ENCODE measurements at places on chromosomes 2 and 18.

GRCh38 chr2:29782087-29782486 lies 139.3 kb downstream of the ALK start:
- DNase-seq = no peak

GRCh38 chr2:222884805-222885424 lies 24.1 kb downstream of the ACSL3 start:
- DNase-seq = no peak

DNA sequence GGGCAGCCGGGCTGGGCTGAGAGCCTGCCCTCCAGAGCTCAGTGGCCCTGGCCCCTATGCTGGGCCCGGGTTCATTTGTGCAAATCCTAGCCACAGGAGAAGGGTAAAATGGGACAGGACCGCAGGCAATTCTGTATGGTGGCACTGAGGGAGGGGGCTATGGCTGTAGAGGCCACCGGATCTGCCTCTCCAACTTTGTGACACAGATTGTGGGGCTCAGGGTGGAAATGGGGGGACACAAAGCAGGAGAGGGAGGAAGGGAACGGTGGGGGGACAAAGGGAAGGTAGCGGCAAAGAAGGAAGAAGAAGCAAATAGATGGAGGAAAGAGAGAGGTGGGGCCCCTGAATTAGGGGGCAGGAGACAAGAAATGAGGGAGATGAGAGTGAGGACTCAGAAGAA lies 201.1 kb downstream of the SMAD2 start:
- no peak for DNase-seq

DNA sequence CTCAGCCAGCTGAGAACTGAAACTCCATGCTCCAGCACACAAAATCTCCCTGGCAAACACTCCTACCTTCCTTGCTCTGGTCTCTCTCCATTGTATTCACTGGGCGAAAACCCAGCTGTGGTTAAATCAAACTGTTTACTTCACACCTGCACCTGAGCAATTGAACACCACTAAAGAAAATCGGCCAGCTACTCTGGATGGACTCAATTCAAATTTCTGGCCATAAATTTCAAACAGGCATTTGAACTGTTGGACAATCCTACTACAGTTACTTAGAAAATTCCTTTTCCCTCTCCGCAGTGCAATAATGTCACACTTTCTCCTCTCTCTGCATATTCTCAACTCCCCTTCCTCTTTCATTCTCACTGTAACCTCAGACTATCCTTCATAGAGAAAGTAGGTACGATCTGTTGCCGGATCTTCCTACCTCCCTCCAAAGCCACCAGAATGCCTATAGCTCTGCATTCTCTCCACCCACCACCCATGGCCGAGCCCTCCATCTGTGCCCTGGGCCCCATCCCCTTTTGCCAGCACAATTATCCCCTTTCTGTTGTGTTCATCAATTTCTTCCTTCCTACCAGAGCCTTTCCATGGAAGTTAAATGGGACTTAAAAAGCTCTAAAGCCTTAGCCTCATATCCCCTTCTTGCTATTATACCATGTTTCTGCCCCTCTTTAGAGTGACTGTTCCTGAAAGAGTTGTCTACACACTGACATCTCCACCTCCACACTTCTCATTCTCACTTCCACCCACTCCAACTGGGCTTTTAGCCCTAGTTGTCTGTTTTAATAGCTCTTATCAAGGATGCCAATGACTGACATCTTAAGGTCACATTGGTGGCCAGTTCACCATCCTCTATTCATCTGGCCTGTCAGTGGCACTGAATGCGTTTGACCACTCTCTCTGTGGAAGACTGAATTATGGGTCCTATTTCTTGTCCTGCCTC lies 127.5 kb upstream of the SLC1A4 start:
- DNase-seq = no peak

DNA sequence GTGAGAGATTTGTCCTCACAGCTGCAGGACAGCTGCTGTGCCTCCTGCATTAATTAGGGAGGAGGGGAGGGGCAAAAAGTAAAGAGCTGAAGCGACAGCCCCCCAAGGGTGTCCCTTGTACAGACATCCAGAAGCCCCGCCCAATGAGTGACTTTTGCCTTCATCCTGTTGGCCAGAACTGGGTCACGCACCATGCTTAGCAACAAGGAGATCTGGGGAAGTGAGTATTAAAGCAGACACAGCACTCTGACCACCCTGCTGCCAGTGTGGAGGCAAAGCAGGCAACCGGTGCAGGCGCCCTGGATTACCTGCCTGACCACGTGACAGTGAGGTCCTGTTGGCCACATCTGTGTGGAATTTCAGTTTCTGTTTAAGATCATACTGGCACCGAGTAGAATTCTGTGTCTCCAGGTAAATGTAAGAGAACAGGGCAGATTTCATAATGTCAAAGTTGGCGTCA lies 21.5 kb upstream of the BIN1 start:
- no peak for DNase-seq

DNA sequence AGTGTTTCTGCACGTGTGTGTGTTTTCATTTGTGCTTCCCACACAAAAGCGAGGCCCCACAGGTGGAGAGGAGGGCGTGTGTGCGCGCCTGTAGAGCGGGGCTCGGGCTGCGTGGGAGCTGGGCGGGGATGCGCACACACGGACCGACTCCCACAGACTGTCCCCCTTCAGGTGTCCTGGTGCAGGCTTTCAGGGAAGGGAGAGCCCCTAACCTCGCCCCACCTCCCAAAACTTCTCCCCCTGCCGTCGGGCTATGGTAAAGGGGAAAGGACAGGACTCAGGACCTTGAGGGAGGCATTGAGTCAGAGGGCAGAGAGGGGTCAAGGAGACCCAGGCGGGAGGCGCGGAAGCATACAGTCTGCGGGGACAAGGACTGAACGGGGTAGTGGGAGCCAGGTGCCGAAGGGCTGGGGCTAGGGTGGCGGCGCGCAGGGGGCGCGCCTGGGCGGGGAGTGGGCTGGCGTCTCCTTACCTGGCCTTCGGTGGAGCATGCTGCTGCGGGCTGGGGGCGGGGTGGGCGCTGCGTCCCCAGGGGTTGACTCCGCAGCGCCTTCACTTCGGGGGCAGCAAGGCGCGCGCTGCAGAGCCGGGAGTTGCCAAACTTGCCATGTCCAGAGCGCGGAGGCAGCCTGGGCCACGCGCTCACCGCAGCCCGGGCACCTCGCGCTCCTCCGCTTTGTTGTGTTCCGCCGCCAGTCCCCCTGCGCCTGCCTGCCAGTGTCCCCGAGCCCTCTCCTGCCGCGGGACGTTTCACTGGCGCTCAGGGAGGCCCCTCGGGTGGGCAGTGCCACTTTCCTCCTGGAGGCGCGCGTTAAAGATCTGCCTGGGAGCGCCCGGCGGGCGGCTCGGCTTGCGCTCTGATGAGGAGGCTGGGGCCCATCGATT lies 302.0 kb downstream of the NCKAP5 start:
- DNase-seq = no peak

DNA sequence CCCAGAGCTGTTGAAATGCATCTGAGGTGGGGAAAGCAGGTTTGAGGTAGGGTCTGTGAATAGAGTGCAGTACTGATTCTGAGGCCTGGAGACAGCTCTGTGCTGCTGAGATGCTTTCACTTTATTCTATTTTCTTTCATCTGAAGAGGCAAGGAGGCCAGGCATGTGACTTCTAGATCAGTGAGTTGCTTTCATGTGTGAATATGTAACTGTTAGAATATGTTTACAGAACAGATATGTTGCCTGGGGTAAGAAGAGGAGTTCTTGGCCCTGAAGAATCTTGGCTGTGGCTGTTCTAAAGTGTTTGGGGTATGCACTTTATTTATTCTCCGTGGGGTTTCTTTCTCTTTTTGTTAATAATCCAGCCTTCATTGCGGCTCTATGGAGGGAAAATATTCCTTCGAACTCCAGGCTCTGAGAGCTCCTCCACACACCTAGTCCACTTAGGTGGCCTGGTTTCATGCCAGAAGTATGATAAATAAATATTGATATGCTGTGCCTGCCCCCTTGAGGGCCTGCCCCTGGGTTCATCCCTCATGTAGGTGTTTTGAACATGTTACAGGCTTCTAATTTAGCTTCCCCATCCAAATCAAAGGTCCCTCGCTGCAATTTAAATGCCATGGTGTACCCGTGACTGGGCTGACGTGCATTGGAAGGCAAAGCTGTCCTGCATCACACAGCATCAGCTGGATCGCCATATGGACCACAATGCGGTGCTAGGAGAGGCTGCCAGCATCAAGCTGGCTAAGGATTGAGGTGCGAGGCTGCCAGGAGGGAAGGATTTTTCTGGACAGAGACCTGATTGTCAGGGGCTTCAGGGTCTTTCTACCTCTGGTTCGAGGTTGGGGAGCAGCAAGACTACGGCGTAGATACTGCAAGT lies 102.9 kb downstream of the PRKCE start:
- no peak for DNase-seq

DNA sequence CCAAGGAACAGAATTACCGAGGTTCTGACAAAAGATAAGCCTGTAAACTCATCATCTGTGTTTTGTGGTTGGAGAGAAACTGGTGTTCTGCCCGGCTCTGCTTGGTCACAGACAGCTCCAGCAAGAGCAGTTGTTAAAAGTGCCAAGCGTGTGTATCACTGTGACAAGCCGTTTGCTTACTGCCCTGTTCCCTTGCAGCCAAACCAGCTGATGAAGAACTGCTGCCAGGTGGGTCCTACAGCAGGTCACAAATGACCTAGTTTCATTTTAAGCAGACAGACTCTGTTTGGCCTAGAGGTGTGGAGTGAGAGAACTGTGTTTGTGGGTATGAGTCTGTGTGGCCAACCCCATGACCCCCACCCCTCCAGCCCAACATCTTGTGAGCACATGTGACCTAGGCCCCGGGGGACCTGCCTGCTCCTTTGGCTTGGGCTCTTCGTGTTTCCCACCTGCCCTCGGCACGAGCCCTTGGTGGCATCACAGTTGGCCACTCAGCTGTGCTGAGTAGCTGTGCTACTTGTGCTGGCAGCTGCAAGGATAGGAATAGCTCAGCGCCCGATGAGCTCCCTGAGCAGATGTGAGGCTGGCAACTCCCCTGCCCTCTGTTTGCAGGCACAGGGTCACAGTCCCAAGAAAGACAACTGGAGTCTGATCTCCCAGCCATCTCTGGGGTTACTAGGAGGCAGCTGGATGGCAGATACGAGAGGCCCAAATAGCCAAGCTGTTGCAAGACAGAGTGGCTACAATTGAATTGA lies 9.7 kb downstream of the OXER1 start:
- no peak for DNase-seq

DNA sequence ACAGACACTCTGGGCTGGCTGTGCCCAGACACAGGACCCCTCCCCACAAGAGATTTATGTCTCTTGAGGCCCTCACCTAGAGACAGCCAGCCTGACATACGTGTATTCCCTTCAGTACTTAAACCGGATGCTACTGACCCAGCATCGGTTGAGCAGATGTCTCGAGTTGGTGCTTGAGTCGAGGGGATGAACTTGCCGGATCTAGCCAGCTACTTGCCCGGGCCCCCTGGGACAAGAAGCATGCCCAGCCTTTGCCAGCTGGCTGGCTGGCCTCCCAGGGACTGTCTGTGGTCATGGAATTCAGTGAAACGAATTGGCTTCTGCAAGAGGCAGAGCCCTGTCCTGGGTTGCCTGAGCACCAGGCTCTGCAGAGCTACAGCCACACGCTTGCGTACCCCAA lies 36.0 kb downstream of the DNMT3A start:
- DNase-seq = no peak

DNA sequence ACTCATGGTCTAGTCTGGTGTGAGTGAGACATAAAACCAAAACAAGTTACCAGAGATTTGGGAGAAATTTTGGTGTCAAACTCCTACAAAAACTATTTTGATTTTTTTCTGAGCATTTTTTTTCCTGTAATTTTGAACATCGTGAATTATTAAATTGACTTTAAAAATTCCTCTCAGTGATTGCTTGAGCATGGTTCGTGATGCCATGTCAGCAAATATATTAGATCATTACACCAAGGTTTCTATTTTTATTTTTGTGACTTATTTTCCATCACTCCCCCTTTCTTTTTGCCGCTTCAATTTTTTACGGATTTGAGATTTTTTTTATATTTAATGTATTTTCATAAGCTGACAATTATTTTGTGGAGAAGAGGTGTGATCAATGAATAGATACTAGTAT lies 613.9 kb upstream of the LRATD1 start:
- no peak for DNase-seq

DNA sequence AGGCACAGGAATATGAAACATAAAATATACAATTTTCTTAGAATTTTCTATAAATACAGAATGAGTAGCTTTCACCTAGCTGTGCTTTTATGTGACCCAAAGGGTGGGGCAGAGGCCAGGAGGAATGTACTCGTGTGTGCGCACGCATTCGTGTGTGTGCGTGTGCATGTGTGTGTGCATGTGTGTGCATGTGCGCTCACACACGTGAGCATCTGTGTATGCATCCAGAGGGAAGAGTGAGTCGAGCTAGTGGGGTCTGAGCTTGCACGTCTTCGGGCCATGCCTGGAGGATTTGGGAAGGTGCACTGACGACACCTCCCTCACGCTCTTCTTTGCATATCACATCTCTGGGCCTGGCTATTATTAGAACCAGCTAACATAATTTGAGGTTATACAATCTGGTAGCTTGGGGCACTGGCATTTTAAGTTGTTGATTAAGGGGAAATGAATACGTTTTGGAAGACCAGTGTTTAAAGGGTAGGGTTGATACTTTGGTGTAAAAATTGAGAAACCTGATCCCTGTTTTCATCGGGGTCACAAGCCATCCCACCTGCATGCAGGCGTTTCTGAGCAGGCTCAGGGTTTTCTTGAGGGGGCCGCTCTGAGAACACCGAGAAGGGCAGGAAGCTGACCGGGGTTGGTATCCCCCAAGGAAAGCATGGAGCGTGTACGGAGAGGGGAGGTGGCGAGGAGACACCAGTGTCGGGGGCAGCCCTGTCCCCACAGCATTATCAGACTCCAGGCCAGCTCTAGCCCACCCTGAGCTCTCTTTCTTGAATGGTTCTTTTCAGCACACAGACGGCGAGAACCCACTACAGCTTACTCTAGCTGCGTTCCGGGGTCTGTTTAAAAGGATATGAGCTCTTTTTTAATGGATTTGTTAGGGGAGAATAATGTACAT lies 85.3 kb downstream of the LRRFIP1 start:
- DNase-seq = no peak

GRCh38 chr2:39434233-39434897 lies 2.7 kb downstream of the MAP4K3 start:
- DNase-seq = no peak

DNA sequence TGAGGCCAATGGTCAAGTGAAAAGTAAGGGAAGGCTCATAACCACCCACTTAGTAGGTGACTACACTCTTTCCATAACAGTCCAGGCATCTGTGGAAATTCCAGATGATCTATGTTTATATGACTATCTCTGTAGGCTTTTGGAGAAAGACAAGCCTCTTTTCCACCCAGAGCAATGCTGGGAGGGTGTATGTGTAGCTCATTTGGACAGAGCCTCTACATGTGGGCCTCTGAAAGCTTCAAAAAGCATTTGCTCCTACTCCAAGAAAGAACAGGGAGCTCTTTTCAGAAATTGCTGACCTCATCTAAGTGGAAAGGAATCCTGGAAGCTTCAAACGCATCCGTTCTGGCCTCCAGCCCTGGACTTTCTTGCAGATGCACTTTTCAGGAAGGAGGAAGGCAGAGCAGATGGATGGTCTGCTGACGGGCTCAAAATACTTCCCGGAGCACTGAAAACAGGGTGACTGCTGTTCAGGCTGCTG lies 308.7 kb downstream of the LRATD1 start:
- no peak for DNase-seq

DNA sequence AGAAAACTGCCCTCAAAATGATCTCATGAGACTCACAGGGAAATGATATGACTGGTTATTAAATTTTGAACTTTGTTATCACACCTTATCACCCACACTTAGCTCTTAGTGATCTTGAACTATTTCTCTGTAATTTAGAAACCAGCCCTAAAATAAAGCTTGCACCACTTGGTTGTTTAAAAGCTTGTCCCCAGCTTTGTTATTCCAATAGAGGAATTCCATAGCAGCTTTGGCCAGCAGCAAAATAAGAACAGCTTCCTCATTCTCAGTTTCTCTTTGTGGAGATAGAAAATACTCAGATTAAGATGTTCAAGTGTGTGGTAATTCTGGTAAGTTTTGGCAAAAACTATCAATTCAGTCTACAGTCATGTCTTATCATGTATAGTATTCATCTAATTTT lies 54.4 kb upstream of the CCDC68 start:
- no peak for DNase-seq
